ENCODE measurements at places on chromosomes 2 and 18. TPM values are rescaled to one million over a fixed set of nuclear protein-coding genes. Genes with fewer than 3 reads are reported as not detected.

DNA sequence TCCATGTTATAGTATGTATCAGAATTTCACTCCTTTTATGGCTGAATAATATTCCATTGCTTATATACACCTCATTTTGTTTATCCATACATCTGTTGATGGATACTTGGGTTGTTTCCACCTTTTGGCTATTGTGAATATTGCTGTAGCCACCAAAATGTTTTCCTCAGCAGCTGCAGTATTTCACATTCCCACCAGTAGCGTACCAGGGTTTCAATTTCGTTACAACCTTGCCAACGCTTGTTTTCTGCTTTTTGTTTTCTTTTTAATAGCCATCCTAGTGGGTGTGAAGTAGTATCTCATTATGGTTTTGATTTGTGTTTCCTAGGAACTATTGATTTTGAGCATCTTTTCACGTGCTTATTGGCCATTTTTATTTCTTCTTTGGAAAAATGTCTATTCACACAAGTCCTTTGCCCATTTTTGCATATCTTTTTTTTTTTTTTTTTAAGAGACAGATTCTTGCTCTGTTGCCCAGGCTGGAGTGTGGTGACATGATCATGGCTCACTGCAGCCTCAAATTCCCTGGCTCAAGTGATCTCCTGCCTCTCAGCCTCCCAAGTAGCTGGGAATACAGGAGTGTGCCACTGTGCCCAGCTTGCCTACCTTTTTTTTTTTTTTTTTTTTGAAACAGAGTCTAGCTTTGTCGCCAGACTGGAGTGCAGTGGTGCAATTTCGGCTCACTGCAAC is 14.2 kb downstream of the UBXN2A start:
- no peaks in the 10 kb centered on the region for H3K27me3 ChIP-seq
- DNase-seq, result no peak
- H3K4me1 ChIP-seq, result peaks cover 5% of the 10 kb centered on the region
- H3K36me3 ChIP-seq, result peaks cover 1% of the 10 kb centered on the region
- H3K4me3 ChIP-seq, result no peak overlapping the region

DNA sequence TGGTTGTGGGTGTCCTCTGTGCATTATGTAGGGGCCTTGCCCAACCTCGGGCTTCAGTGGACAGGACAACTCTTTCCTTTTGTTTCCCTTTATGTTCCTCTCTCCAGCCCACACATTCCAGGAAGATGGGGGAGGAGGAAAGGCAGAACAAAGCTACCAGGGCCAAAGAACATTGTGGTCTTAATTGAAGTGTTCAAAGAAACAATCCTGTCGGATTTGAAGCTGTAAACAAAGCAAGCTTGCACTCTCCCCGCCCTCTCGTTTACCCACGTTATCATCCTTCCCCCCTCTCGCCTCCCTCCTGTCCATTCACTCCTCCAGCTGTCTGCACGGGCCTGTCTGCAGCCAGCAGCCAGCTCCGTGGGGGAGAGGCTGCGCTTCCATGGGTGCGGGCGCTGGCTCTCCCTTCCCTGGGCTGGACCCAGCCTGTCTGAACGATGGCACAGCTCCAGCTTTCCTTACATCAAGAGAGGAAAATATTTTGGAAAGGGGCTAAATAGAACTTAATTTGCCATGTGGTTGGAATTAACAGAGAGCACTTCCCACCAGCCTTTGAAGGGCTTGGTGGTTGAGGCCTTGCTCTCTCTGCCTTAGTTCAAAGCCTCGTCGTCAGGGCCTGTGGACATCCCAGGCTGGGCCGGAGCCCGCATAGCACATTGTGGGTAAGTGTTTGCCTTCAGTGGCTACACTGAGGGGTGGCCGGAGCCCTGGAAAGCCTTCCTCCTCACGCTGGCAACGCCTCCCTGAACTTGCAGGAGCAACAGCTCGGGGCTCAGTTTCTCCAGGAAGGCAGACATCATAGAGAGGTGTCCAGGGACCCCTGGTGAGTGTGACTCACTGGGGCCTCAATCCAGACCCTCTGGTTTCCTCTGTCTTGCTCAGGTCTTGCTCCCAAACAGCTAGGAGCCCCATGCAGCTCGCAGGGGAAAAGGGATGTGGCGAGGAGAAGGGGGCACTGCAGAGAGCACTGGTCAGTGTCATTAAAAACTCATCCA is 60.6 kb upstream of the HS6ST1 start:
- DNase-seq, result no peak
- H3K27ac ChIP-seq, result no peak overlapping the region
- H3K36me3 ChIP-seq, result no peaks in the 10 kb centered on the region
- peaks cover 3% of the 10 kb centered on the region for H3K4me1 ChIP-seq
- H3K27me3 ChIP-seq, result peaks cover 37% of the 10 kb centered on the region
- no peak overlapping the region for H3K4me3 ChIP-seq

- peaks cover 2% of the 10 kb centered on the region for H3K4me1 ChIP-seq
- H3K27ac ChIP-seq, result no peak within 1 kb of the TSS
- peaks cover 62% of the 10 kb centered on the region for H3K27me3 ChIP-seq
- no peaks in the 10 kb centered on the region for H3K36me3 ChIP-seq
Observed at GRCh38 chr2:149330127-149331022, at the start of gene LYPD6. Gene LYPD6 (plus strand): TSS chr2:149330587. CDS start chr2:149437709, 107,122 bp downstream.

DNA sequence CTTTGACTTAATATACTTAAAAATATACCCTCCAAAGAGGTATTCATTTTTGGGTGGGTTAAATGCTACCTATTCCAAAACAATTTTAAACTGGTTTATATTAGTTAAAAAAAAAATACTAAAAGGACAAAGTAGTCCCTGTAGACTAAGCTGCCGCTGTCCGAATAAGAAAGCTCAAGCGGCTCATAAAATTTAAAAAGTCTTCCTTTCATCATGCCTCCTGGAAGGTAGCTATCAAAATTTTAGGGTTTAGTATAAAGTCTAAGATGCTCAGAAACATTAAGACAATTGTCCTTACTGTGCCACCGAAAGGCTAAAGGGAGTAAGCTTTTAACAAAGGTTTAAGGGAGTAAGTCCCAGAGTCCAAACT is 440 bp upstream of the UGGT1 start:
- peaks cover 4% of the 10 kb centered on the region for H3K36me3 ChIP-seq
- peak overlapping the region; percentile 94 for H3K27ac ChIP-seq
- DNase-seq, result no peak
- peaks cover 43% of the 10 kb centered on the region for H3K4me1 ChIP-seq

DNA sequence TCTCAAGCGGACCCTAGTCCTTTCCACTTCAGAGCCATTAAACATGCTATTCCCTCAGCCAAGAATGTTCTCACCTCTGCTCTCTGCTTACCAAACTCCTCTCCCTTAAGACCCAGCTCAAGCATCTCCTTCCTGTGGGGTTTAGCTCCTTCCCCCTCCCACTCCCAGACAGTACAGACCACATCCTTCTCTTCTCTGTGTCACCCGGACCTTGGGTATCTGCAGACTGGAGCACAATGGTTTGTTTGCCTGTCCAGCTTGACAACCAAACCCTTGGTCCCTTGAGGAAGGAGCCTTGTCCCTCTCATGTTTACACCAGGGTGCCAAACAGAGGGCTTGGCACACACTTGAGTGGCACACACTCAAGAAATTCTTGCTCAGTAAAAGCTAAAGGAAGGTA is 4.1 kb upstream of the CD8A start:
- peaks cover 46% of the 10 kb centered on the region for H3K36me3 ChIP-seq
- peak; percentile 84 for DNase-seq
- H3K27ac ChIP-seq, result peak overlapping the region; percentile 99
- H3K4me3 ChIP-seq, result peak overlapping the region; percentile 66
- peaks cover 57% of the 10 kb centered on the region for H3K4me1 ChIP-seq

- no peak overlapping the region for H3K4me3 ChIP-seq
- H3K36me3 ChIP-seq, result no peaks in the 10 kb centered on the region
- no peaks in the 10 kb centered on the region for H3K27me3 ChIP-seq
- no peaks in the 10 kb centered on the region for H3K4me1 ChIP-seq
Observed at GRCh38 chr2:193965263-193965662, 1691.8 kb upstream of the SLC39A10 start.

DNA sequence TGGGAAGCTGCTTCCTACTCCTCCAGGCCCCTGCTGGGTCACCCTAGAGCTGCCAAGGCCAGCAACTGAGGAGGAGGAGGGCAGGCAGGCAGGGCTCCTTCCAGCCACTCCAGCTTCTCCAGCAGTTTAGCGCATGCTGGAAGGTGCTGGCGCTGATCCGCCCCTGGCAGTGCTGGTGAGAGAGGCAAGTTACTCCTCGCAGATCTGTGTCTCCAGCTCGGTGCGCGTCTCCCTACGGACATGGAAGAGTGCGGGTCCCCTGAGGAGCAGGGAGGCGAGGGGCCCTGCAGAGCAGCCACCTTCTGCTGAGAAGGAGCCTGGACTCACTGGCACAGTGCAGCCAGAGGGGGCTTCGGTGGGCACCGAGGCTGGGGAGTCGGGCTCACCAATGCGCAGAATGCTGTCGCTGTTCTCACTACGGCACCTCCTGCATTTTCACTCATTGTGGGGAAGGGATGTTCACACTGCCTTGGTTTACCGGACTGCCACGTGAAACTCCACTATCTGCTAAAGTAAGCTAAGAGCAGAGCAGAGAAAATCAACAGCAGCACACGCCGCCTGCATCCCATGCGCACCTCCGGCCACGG is 206.0 kb downstream of the HDAC4 start:
- peak; percentile 30 for DNase-seq
- no peak overlapping the region for H3K4me3 ChIP-seq
- H3K27ac ChIP-seq, result no peak overlapping the region
- H3K27me3 ChIP-seq, result no peaks in the 10 kb centered on the region
- peaks cover 9% of the 10 kb centered on the region for H3K36me3 ChIP-seq

GRCh38 chr2:112870841-112871835 is 34.6 kb upstream of the IL1B start:
- peaks cover 13% of the 10 kb centered on the region for H3K4me1 ChIP-seq
- H3K27ac ChIP-seq, result no peak overlapping the region
- H3K36me3 ChIP-seq, result peaks cover 4% of the 10 kb centered on the region
- no peak for DNase-seq

- no peak for DNase-seq
- H3K36me3 ChIP-seq, result peaks cover 23% of the 10 kb centered on the region
- no peak overlapping the region for H3K27ac ChIP-seq
- H3K27me3 ChIP-seq, result no peaks in the 10 kb centered on the region
- peaks cover 41% of the 10 kb centered on the region for H3K4me1 ChIP-seq
Observed at GRCh38 chr2:144465749-144466148, 54.2 kb downstream of the ZEB2 start.

DNA sequence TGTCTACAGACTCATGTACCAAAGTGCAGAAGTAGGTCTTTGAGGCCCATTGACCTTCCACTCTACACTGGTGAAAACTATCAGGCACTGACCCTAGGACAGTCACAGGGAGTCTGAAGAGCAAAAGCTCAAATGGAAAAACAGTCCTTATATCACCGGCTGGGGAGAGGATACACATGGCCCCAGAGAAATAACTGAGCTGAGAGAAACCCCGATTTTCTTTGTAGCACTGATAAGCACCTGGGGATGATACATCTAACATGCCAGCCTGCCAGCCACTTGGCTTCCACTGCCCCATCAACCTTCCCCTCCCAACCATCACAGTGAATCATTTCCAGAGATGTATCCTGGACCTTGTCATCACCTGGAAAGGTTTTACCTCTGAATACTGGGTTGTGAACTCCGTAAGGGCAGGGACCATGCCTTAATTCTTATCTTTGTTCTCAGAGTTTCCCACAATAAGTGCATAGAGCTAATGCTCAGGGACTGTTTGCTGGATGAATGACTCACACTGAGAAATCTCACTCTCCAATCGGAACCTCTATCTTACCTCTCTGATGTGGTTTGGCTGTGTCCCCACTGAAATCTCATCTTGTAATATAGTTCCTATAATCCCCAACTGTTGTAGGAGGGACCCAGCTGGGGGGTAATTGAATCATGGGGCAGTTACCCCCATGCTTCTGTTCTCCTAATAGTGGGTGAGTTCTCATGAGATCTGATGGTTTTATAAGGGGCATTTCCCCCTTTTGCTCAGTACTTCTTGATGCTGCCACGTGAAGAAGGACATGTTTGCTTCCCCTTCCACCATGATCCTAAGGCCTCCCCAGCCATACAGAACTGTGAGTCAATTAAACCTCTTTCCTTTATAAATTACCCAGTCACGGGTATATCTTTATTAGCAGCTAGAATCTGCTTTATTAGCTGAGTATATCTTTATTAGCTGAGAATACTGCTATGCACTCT is 37.1 kb downstream of the EVA1A start:
- no peak for DNase-seq
- H3K27me3 ChIP-seq, result peaks cover 26% of the 10 kb centered on the region
- peaks cover 7% of the 10 kb centered on the region for H3K4me1 ChIP-seq
- H3K4me3 ChIP-seq, result no peak overlapping the region

DNA sequence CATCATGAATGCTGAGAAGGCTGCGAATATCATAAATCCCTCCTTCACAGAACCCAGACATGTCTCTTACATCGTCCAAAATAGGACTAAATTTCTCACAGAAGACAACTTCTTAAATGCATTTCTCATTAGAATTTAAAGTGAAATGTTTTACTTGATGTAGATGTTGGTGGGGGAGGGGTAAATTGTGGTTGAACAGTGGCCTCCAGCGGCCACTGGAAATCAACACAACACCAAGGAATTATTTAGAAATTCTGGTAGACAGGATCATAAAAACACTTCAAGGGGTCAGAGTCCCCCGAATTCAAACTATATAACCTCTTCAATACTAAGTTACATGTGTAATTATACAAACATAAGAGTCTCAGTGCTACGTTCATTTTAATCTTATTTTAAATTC is 135.9 kb downstream of the ABCA12 start:
- no peaks in the 10 kb centered on the region for H3K36me3 ChIP-seq
- H3K4me1 ChIP-seq, result no peaks in the 10 kb centered on the region
- H3K27ac ChIP-seq, result no peak overlapping the region
- peaks cover 6% of the 10 kb centered on the region for H3K27me3 ChIP-seq
- H3K4me3 ChIP-seq, result no peak overlapping the region

GRCh38 chr2:164793529-164793928 is 48.1 kb downstream of the COBLL1 start:
- no peaks in the 10 kb centered on the region for H3K4me1 ChIP-seq
- DNase-seq, result no peak
- H3K4me3 ChIP-seq, result no peak overlapping the region
- no peaks in the 10 kb centered on the region for H3K36me3 ChIP-seq
- H3K27me3 ChIP-seq, result no peaks in the 10 kb centered on the region

DNA sequence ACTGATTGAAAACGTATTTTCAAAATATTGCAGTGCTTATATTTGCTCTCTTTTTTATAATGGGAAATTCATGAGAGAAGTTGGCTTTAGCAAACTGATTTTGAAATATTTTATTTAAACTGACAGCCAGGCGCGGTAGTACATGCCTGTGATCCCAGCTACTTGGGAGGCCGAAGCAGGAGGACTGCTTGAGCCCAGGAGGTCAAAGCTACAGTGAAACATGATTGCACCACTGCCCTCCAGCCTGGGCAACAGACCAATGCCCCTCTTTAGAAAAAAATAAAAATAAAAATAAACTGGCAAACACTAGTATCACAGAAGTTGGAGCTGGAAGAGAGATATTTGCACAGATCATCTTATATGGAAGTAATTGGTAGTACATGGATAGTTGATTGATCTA is 20.7 kb downstream of the ZBTB7C start:
- no peak for DNase-seq
- H3K4me1 ChIP-seq, result peaks cover 2% of the 10 kb centered on the region
- H3K27ac ChIP-seq, result no peak overlapping the region

GRCh38 chr18:24014062-24014985 is at the start of gene TTC39C:
Gene TTC39C (plus strand): TSS chr18:24014754. CDS start chr18:24014872, 118 bp downstream.
- peak; percentile 92 for DNase-seq
- H3K27ac ChIP-seq, result peak within 1 kb of the TSS; percentile 82
- peaks cover 72% of the 10 kb centered on the region for H3K4me1 ChIP-seq
- H3K36me3 ChIP-seq, result peaks cover 26% of the 10 kb centered on the region
- H3K27me3 ChIP-seq, result no peaks in the 10 kb centered on the region
- peak within 1 kb of the TSS; percentile 93 for H3K4me3 ChIP-seq

GRCh38 chr2:239267288-239267951 is 133.4 kb downstream of the HDAC4 start:
- H3K27me3 ChIP-seq, result peaks cover 4% of the 10 kb centered on the region
- peaks cover 10% of the 10 kb centered on the region for H3K36me3 ChIP-seq

SERPINB4 gene
- total RNA-seq, result not detected

CNGA3 gene
- not detected for total RNA-seq

MERTK gene
- total RNA-seq, result 0.30 TPM

EFHD1 gene
- 1.4 TPM for total RNA-seq

TRABD2A gene
- 32.4 TPM for total RNA-seq

FN1 gene
- 0.70 TPM for total RNA-seq
